Stimulated activated CD4-positive, alpha-beta T cell treated with anti-CD3 and anti-CD28 coated beads, TNF-alpha, amount 100 ng/mL, for 4 hours (primary cell): ENCODE measurements at places on chromosomes 7 and 10.

- DNase-seq: no peak
Observed at GRCh38 chr10:60029475-60029874, 123.1 kb upstream of the CCDC6 start.

- DNase-seq: no peak
Observed at GRCh38 chr10:1199897-1200721, 143.9 kb downstream of the WDR37 start.

DNA sequence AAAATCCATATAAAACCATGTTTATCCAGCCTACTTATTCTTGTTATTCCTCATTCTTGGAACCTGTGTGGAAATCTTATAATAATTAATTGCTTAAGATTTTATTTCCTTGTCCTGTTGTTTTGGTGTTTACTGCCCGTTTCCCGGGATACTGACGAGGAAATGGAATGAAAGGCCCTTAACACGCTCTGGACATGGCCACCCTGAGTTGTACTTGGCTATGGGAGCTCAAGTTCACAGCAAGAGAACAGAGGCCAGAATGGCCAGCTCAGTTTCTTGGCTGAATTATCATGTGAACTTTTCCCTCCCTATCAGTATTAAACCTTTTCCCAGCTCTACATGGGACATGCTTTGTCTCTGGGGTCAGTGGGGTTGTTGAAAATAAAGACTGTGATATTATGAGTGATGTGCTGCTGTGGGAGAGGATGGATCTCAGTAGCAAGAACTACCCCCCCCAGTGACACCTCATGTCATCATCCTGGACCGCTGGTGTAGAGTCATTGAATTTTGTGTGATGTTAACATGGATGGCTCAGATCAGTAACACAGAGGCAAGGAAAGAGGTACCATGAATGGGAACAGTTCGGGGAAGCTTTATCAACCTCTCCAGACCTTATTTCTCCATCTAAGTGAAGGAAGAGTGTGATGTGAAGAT is 87.0 kb upstream of the IGFBP3 start:
- no peak for DNase-seq

GRCh38 chr7:137151041-137151689 is 192.4 kb downstream of the PTN start:
- no peak for DNase-seq

DNA sequence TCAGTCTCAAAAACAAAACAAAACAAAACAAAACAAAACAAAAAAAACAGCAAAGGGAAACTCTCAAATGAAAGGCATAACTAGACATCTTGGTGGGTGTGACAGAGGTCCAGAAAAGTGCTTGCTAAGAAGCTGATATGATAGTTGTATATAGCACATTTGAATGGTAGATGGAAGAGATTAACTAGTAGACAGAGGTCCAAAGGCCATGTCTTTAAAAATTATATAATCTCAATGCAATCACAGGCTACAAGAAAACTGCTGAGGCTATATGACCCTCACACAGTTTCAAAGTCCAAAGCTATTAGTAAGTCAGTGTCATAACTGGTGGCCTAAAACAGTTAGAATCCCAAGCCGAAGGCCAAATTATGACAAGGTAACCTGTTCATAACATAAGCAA is 15.6 kb upstream of the CUBN start:
- no peak for DNase-seq

- DNase-seq: no peak
Observed at GRCh38 chr10:22713853-22714478, 412 bp downstream of the PIP4K2A start.

DNA sequence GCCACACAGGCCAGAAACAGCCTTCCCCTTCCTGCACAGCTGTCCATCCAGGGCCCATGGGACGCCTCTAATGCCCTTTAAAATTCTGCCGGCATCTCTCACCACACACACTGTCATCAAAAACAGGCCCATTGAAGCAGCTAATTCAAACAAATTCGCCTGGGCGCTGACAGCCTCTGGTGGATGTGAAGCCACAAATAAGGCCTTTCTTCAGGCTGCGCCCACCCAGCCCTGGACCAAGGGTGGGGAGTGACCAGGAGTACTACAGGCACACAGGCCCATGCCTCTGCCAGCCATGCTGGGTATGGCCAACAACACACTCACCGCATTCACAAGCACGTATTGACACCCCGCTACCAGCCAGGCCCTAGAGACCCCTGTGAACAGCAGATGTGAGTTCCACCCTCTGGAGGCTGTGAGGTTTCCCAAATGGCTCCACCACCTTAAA is 54.6 kb downstream of the SLIT1 start:
- DNase-seq: no peak

GRCh38 chr10:44776181-44776580 is 135.0 kb upstream of the TMEM72 start:
- no peak for DNase-seq

DNA sequence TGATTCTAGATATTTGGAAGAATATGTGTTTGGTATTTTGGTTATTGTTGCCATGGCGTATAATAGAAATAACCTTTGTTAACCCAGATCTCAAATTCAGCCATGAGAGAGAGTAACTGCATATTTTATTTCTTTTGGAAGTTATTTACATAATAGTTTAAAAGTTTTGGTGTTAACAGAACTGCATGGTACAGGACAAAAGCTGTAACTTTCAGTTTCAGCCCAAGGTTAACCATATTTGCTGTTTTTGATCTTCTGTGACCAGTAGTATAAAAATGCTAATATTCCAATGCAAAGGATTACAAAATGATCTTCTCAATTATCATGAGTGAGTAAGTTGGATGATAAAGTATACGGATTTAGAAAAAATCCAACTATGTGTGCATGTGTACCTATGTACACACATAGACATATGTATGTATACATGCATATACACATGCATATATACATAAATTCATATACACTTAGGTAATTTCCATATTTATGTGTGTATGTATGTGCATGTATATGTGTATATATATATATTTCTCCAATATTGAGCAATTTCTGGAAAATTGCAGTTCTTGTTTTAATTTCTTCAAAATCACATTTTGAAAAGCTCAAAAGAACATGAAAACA is 38.0 kb upstream of the PIP4K2A start:
- DNase-seq: no peak

- DNase-seq: no peak
Observed at GRCh38 chr10:57960406-57960805, 307.3 kb downstream of the IPMK start.

DNA sequence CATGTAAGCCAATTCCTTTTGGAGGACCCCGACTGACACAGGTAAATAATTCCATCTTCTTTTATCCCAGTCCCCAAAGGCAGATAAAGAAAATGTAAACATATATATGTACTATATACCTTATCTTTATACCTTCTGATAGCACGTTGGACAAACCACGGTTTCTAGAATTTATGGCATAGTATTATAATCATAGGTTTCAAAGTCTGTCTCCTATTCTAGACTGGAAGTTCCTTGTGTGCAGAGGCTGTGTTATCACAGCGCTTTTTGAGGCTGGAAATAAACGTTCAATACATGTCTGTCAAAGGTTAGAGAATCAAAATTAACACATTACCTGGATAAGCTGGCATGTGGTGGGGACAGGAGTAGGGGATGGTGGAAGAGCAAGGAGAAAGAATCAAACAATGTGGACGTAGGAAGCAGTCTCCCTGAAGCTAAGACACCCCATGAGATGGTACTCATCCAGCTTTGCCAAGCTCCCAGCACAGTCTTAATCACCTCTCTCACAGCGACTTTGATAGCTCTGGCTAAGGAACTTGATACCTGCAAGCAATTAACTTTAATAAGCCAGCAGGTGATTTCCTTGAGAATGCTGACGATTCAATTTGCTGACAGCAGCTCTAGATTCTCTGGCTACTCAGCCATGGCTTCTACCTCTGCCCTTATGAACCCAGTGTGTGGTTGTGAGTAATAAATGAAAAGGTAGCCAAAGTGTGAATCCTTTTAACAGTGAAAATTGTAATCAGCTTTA is 208.4 kb upstream of the LRRTM3 start:
- no peak for DNase-seq

GRCh38 chr7:44063547-44063893 is 1.8 kb downstream of the PGAM2 start:
- no peak for DNase-seq

- DNase-seq: no peak
Observed at GRCh38 chr7:23787272-23787671, 77.3 kb downstream of the STK31 start.
